Kidney (tissue), 22 donors: ENCODE measurements at places on chromosomes 6 and 20. TPM values are rescaled to one million over a fixed set of nuclear protein-coding genes. Genes with fewer than 3 reads are reported as not detected.

DNA sequence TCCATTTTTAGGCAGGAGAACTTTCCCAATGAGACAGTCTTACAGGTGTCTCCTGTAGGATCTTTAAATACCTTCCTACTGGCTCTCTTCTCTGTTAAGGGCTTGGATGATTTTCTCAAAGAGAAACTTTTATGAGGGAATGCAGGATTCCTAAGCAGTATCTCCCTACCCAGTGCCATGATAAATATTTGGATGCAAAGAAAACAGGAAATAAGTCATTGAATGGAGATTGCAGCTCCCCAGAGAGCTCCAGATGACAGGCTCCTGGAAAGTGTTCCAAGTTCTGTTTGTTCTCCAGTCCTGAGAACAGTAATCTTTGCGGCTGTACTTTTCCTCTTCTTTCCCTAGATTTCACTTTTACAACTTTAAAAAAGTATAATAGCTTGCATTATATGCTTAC lies 2.4 kb upstream of the SCGN start:
- no peaks in the 10 kb centered on the region for H3K27me3 ChIP-seq
- no peaks in the 10 kb centered on the region for H3K4me1 ChIP-seq
- H3K4me3 ChIP-seq, result no peak overlapping the region
- H3K27ac ChIP-seq, result no peak overlapping the region

- H3K27me3 ChIP-seq, result no peaks in the 10 kb centered on the region
- H3K4me3 ChIP-seq, result no peak overlapping the region
- no peak for DNase-seq
- H3K4me1 ChIP-seq, result no peaks in the 10 kb centered on the region
- no peaks in the 10 kb centered on the region for H3K36me3 ChIP-seq
Measured at GRCh38 chr6:41814629-41815028, 27.1 kb downstream of the TOMM6 start.

The DEFB114 gene
- total RNA-seq, result not detected

- no peak overlapping the region for H3K27ac ChIP-seq
- peaks cover 7% of the 10 kb centered on the region for H3K36me3 ChIP-seq
- no peaks in the 10 kb centered on the region for H3K4me1 ChIP-seq
- no peak overlapping the region for H3K4me3 ChIP-seq
Measured at GRCh38 chr20:25269833-25270170, 21.9 kb downstream of the PYGB start.

The EPHA7 gene
- 27.0 TPM for total RNA-seq

DNA sequence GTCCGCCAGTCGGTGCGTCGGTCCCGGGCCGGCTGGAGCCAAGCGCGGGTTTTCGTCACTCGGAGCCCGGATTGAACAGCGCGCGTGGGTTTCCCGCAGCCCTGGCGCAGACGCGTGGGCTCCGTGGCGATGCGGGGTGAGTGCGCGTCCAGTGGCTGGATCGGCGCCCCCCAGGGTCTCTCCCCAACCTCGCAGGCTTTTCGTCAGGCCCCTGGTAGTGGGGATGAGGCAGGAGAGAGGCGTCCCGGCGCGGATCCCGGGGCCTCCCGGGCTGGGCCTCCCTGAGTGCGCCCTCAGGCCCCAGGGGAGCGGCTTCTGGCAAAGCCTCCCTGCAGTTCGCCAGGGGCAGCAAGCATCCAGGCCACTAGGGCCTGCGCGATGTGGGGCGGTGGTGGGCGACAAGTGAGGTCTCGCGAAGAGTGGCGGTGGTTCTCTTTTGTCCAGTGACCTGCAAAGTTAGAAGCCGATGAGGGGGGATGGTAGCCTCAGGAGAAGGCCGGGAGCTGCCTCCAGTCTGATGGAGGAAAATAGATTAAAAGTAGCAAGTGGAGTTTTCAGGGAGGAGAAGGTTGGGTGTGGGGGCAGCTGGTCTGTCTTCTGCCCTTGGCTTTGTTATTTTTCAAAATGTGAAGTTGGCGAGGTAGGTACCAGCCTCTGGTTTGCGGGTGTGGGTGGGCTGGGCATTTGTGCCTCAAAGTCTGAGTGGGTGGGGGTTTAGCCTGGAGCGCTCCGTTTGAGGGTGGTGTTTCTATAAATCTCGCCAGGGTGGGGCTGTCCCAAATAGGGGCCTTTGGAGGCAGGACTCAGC lies 1.6 kb downstream of the TOX2 start:
- no peaks in the 10 kb centered on the region for H3K36me3 ChIP-seq
- H3K4me1 ChIP-seq, result no peaks in the 10 kb centered on the region
- DNase-seq, result peak; percentile 30
- H3K27ac ChIP-seq, result no peak overlapping the region
- H3K27me3 ChIP-seq, result peaks cover 13% of the 10 kb centered on the region

GRCh38 chr6:74248966-74249365 lies 553.0 kb downstream of the CD109 start:
- no peak overlapping the region for H3K27ac ChIP-seq
- no peak for DNase-seq
- no peak overlapping the region for H3K4me3 ChIP-seq
- H3K36me3 ChIP-seq, result no peaks in the 10 kb centered on the region
- no peaks in the 10 kb centered on the region for H3K27me3 ChIP-seq
- H3K4me1 ChIP-seq, result no peaks in the 10 kb centered on the region

- H3K27me3 ChIP-seq, result no peaks in the 10 kb centered on the region
- H3K4me1 ChIP-seq, result peaks cover 16% of the 10 kb centered on the region
Measured at GRCh38 chr20:34110025-34110744, 1.9 kb downstream of the EIF2S2 start.

GRCh38 chr6:32692019-32692418 lies 25.6 kb upstream of the HLA-DQB1 start:
- no peak overlapping the region for H3K27ac ChIP-seq
- H3K4me1 ChIP-seq, result no peaks in the 10 kb centered on the region
- DNase-seq, result no peak
- no peaks in the 10 kb centered on the region for H3K36me3 ChIP-seq
- no peaks in the 10 kb centered on the region for H3K27me3 ChIP-seq

DNA sequence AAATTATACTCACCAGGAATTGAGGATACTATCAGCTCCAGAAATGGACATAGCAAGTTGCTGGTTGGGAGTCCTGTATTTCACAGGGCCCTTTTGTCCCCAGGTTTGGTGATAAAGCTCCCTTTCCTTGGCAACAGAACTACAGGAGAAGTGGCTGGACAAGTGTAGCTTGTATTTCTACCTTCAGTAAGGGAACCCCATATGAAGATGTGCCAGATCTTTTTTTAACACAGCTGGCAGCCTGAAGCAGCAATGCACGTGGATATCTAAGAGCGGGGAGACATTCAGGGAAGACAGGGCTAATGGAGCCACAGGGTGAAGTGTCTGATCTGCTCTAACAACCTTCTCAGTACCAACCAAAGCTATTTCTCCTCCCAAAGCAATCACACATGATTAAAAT lies 373.9 kb upstream of the ID4 start:
- DNase-seq, result no peak
- no peak overlapping the region for H3K4me3 ChIP-seq
- H3K4me1 ChIP-seq, result peaks cover 5% of the 10 kb centered on the region
- H3K27me3 ChIP-seq, result no peaks in the 10 kb centered on the region
